ENCODE measurements at places on chromosomes 5 and 9.

GRCh38 chr5:169416583-169417196, 115.8 kb upstream of the SLIT3 start:
- DNase-seq, result no peak

DNA sequence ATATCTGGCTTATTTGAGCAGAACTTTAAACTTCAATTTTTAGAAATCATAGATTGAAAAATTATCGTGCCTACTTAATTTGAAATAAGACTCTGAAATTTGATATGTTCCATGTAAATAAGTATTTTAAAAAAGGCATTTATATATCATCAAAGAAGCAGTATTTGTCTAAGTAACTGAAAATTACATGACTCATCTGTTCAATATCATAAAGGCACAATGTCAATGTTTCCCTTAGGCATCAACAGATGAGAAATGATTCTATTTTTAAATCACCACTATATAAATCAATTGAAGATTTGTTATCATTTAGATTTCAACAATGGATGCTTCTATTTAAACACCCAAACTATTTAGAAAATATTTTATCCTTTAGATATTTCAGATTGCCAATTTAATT, 142.9 kb upstream of the POU5F2 start:
- DNase-seq, result no peak

DNA sequence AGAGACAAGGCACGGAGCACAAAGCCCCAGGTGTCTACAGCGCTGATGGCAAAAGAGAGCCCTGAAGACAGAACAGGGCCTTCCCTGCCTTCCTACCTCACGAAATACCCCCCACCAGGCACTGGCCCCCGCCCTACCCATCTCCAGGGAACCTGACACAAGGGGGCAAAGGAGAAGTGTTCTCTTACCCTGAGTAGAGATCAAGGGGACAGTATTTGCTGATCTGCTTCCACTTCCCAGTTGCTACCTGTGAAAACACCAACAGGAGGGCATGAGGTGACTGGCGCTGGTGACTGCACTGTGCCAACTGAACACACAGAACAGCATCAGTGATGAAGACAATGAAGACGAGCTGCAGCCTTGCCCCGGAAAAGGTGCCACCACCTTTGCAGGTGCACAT, 27.4 kb downstream of the IPPK start:
- no peak for DNase-seq

GRCh38 chr9:109158651-109159050, 8.4 kb downstream of the FRRS1L start:
- no peak for DNase-seq

GRCh38 chr5:139413963-139414362, 10.1 kb upstream of the SPATA24 start:
- DNase-seq, result no peak

- DNase-seq, result no peak
Observed at GRCh38 chr5:23204111-23204510, 303.3 kb upstream of the PRDM9 start.

DNA sequence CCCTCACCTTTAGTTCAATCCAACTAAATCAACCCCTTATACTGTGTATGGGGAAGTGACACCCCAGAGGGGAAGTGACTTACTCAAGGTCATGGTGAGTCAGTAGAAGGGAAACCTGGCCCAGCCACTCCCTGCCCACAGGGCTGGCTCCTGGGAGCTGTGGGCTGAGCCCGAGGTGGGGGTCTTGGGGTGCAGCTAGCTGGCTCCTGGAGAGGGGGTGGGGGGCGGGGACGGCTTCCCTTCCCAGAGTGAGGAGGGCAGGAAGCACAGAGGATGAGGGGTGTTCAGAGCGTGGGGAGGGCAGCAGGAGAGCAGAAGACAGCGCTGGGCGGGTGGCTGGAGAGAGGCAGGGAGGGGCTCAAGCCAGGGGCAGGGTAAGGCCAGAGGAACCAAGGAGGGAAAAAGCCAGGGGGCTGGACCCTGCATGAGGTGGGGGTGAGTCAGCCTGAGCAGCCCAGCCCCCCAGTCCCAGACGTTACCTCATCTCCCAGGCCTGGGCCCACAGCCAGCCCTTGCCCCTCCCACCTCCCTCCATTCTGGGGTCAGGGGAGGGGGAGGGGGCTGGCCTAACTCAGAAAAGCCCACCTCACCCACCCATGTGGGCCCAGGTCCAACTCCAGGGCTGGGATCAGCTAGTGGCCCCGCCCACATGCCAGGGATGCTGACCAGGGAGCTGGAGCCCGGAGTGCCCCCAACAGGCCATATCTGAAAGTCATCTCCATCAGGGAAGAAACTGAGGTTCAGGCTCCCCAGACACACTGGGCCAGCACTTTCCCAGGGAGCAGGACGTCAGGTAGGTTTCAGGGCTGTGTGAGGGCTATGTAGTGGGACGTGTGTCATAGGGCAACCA, 2.8 kb downstream of the PDLIM7 start:
- DNase-seq, result no peak

DNA sequence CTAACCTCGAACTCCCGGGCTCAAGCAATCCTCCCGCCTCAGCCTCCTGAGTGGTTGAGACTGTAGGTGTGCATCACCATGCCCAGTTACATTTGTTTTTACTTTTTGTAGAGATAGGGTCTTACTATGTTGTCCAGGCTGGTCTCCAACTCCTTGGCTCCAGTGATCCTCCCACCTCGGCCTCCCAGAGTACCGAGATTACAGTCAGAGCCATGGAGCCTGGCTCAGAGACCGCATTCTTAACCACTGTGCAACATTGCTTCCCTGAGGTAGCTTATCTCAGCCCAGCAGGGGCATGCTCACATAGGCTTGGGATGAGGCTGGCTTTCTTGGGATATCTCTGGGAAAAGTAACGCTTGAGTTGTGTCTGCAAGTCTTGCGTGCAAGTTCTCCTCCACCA, 99.7 kb downstream of the SPRY4 start:
- DNase-seq, result no peak

DNA sequence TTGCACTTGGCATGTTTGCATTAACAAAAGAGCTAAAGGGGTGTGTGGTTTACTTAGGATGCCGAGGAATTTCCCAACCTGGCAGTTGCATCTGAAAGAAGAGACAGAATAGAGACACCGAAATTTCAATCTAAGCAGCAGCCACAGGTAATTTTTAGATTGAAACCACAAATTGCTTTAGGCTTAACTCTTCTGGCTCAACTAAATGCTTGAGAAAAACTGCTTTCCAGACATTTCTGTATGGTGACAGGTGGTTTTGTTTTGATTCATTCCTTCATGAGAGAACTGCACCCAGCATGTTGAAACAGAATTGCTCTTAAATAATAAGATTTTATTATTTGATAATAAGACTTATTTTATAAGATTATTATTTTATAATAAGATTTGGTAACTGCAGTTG, 21.5 kb downstream of the SECISBP2 start:
- no peak for DNase-seq

GRCh38 chr5:129670957-129671500, 76.9 kb upstream of the MINAR2 start:
- DNase-seq, result no peak

DNA sequence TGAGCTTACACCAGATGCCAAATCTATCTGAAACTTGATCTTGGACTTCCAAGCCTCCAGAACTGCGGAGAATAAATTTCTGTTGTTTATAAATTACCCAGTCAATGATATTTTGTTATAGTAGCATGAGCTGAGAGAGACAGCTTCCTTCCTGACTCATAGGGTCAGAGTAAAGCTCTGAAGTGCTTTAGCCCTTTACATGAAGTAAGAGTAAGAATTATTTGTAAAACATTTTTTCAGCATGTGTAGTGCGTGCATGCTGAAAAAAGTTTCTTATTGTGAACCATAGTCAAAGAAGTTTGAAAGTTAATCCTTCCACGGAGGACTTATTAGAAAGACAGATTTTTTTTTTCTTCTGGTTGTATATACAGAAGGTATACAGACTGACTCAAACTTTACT, 172.4 kb downstream of the DMRT2 start:
- no peak for DNase-seq

GRCh38 chr9:15244001-15244441, 63.0 kb downstream of the TTC39B start:
- DNase-seq, result no peak

DNA sequence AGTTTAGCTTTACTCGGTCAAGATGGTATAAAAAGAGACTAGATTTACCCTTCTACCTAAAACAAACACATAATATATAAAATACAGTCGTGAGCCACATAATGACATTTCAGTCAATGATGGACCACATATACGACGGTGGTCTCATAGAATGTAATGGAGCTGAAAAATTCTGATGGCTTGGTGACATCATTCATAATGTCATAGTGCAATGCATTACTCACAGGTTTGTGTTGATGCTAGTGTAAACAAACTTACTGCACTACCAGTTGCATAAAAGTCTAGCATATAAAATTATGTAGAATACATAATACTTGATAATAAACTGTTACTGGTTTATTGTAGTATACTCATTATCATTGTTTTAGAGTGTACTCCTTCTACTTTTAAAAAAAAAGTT, 115.9 kb upstream of the GDNF start:
- DNase-seq, result no peak

DNA sequence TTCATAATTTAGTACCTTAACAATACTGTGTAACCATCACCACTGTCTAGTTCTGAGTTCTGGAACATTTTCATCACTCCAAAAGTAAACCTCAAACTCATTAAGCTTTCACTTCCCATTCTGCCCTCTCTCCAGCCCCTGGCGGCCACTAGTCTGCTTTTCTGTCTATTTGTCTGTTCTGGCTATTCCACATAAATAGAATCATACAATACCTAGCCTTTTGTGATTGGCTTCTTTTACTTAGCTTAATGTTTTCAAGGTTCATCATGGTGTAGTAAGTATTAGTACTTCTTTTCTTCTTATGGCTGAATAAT, 138.7 kb downstream of the RAPGEF6 start:
- DNase-seq, result no peak

- DNase-seq, result no peak
Observed at GRCh38 chr5:135124128-135124527, 90.1 kb upstream of the PITX1 start.

- no peak for DNase-seq
Observed at GRCh38 chr9:35603506-35603985, 1.5 kb upstream of the TESK1 start.

- no peak for DNase-seq
Observed at GRCh38 chr5:21701317-21701716, 1151.8 kb downstream of the CDH12 start.

DNA sequence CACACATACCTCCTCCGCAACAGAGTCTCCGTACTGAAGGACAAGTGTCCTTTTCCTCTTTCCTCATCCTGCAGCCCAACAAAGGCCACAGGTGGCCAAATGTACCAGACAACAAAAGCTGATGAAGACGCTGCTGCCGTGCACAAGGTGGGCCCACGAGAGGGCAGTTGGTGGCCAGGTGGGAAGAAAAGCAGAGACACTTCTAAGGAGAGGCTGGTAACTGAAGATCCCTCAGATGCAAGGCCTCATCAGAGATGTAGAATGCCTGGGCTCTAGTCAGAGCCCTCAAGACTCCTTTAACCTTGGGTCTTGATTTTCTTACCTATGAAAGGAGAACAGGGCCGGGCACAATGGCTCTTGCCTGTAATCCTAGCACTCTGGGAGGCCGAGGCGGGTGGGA, 75.7 kb downstream of the NRG2 start:
- no peak for DNase-seq

GRCh38 chr9:7606591-7606990, 193.0 kb downstream of the DMAC1 start:
- DNase-seq, result no peak

DNA sequence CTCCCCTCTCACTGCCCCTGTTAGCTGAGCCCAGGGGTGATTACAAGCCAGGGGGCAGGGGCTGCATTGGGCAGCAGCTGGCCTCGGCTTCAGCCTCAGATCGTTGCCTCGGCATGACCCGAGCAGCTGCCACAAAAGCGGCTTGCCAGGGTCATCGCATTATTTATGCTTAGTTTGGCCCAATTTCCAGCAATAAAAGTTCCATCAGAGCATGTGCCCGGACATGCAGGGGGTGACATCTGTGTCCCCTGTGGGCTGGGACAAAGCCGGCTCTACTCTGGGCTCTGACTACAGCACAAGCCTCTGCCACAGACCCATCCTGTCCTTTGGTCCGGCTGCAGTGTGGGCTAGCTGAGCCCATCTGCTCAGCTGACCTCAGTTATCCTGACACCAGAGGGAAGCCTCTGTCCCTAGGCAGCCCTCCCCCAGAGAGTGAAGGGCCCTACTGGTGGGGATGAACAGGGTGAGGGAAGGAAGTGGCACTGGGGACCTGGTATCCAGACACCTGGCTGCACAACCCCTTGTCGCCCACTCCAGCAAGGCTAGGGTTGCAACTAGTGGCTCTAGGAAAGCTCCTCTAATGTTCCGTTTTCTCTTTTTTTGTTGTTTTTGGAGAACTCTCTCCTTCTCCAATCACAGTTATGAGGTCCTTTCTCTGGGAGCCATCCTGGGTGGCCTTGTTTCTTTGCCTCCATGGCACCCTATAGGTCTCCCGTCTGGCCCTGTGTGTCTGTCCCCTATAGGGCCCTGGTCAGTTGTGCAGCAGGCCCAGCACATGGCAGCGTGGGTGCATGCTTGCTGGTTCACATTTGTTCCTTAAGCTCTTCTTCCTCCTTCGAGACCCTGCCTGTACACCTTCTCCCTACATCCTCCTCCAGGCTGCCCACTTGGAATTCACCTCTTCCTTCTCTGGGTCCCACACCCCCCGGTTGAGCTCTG, 13.3 kb upstream of the GADD45G start:
- DNase-seq, result no peak

- DNase-seq, result no peak
Observed at GRCh38 chr5:88707216-88707965, 175.6 kb downstream of the MEF2C start.

DNA sequence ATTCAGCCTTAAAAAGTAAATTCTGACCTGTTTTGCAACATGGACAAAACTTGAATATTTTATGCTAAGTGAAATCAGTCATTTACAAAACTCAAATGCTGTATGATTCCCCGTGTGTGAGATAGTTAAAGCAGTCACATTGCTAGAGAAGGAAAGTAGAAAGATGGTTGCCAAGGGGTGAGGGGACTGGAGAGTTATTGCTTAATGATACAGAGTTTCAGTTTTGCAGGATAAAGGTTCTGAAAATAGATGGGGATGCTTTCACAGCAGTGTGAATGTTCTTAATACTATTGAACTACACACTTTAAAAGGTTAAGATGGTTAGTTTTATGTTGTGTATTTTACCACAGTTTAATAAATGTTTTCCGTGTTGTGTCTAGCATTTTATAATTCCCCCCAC, 51.2 kb downstream of the SGCD start:
- DNase-seq, result no peak

DNA sequence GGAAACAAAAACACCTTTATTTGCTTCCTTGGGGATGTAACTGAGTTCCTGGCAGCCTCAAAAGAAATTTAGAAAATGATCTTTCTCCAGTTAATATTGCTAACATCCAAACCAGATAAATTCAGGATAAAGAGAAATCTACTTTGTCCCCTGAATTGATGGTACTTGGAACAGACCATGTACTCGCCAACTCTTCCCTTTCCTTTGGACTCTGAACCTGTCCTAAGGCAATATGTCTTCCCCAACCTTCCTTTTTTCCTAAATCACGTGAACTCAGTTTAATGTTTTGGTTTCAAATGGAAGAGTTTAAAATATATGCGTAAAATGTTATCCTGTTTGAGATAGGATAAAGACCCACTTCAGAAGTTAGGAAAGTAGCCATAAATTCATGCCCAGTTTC, 28.0 kb downstream of the ACO1 start:
- DNase-seq, result no peak

GRCh38 chr9:127078988-127079387, 43.4 kb downstream of the ANGPTL2 start:
- DNase-seq, result no peak

GRCh38 chr5:76332102-76332501, 71.0 kb upstream of the IQGAP2 start:
- no peak for DNase-seq

Measured in left kidney (tissue), 8 donors.